CD4-positive, alpha-beta T cell treated with Interleukin-1 beta for 1 hour (primary cell): ENCODE measurements at places on chromosomes 4 and X.

- DNase-seq = no peak
Observed at GRCh38 chrX:499870-500364, 113.2 kb upstream of the PPP2R3B start.

DNA sequence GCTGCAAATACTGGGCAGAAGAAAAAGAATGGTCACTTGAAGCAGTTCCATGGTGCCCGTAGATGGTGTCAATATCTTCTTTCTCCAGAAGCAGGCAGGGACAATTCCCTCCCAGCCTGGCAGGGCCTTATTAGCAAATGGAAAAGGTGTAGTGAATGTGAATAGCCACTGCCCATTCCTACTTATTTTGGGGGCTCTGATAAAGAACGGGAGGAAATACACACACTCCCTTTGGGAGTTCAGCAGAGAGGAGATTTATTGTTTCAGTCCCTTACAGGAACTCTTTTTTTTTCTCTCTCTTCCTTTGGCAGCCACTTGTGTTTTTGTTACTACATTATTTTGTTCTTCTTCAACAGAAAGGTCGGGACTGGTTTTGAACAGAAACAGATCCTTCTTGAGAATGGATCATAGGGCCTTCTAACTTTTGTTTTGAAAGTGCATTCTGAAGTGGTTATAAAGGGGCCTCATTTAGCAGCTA is at the start of gene EMCN:
TSS of gene EMCN (minus strand) at position 159 of the 478 bp plus-strand sequence. CDS start at position 51, 108 bp downstream.
- DNase-seq = no peak

DNA sequence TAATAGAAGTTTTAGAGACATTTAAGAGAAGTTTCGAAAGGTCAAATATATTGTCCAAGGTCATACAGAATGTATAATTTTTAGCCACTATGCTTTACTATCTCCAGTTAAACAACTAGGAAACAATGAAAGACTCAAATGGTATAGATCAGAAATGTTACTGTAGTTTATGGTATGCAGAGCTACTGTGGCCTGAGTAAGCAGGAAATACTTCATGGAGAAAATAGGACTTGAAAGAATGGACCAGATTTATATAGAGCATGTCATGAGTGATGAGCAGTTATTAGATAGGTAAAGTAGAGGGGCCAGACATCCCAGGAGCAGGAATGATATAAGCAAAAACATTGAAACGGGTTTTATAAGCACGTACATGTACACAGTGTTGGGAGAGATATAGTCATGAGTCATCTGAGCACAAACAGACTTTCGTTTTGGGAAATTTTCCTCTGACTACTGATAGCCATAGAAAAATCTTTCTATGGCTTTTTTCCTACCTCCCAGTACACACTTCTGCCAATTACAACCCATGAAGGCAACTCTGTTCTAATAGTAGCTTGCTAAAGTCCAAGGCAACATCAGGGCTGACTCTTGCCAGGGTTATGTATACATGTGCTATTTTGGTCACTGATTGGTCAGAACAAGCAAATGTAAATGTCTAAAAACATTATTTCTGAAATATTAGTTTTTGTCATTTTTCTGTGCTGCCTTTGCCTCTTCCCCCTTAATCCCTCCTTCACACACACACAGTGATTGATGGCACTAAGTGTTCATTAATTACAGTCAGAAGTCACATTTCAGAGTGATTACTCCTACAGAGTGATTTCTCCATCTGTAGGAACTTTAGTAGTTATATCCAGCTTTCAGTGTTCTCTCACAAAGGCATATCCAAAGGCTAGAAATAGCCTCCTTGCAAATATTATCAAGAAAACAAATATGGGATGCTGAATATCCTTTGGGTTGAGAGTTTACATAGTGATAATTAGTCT is 198.7 kb downstream of the ENOX2 start:
- no peak for DNase-seq

DNA sequence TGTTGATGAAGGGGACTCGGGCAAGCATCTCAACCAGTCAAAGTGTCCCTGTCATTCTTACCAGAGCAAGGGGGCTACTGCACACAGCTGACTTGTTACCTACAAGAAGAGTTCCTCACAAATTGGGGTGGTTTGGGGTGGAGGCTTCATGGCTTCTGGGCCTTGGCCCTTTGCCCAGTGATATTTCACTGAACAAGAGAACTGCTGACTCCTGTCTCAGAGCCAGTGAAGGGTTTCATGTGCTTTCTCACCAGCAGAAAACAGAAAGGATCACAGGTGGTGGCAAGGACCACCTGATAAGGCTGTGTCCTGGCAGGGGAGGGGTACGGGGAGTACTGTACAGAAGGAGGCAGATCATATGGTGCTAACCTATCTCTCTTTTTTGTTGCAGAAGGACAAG is 53.5 kb downstream of the DLG3 start:
- DNase-seq = no peak

- DNase-seq = no peak
Observed at GRCh38 chr4:93317057-93317456, 511.5 kb upstream of the ATOH1 start.

DNA sequence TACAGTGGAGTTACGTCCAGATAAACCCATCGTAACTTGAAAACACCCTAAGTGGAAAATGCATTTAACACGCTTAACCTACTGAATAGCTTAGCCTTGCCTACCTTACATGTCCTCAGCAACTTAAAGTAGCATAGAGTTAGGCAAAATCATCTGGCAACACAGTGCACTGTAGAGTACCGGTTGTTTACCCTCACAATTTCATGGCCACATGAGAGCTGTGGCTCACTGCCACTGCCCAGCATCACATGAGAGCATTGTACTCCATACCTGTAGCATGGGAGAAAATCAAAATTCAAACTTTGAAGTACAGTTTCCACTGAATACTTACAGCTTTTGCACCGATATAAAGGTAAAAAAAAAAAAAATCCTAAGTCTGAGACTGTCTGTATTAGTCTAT is 40.6 kb downstream of the GUCY1A1 start:
- DNase-seq = no peak

- no peak for DNase-seq
Observed at GRCh38 chr4:151408380-151408629, 671 bp upstream of the FHIP1A start.

DNA sequence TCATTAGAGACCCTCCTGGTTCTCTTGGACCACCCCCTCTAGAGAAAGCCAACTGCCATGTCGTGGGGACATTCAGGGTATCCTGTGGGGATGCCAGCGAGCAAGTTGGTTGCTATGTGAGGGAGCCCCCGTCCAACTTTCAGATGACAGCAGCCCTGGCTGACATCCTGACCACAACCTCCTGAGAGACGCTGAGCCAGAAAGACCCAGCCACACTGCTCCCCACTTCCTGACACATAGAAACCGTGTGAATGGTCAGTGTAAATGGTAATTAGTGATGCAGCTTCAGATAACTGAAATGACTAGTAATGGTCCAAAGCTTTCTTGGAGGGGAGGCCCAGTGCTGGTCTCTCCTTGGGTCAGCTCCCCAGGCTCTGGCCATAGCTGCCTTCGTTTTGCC is 10.8 kb downstream of the CLCN4 start:
- DNase-seq = no peak

DNA sequence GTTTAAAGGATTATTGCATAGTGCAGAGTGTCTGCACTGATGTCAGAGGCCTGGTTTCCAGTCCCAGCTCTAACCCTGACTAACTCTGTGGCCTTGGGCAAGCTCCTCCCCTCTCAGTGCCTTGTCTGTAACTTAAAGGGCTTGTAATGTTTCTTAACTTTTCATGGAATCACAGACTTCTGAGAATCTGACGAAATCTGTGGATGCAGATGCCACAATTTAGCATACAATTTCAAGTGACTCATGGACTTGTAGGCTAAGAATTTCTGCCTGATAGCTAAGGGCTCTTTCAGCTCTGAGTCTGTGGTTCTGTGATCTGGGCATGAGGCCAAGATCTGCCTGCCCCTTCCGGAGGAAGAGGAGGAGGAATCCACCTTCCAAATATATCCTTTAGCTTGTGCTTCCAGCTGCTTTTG is 236.9 kb downstream of the AR start:
- no peak for DNase-seq

GRCh38 chr4:4396628-4397440 is 9.9 kb downstream of the NSG1 start:
- DNase-seq = no peak

GRCh38 chr4:56575820-56576429 is 70.3 kb downstream of the ARL9 start:
- no peak for DNase-seq

GRCh38 chrX:24515447-24515846 is 50.4 kb downstream of the PDK3 start:
- no peak for DNase-seq
